NCI-H774 (cell line): ENCODE measurements at places on chromosomes 6 and 20.

DNA sequence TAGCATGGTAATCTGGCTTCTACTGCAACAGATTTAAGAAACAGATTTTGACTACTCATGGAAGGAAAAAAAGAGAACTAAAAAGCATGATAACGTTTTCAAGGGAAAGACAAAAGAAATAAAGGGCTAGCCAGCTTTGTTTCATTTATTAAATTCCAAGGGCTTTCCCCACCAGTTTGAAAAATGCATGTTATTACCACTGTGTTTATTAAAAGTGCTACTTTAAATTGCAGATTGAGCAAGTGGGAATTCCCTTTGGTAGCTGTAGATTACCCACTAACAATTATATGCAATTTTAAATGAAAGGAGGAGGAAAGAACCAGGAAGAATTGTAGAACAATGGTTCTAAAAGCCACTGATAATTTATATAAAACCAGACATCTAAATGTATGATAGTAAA is 40.6 kb upstream of the NHSL1 start:
- DNase-seq, result no peak

- no peak for DNase-seq
These were observed 85.9 kb upstream of the TRAF3IP2 start for GRCh38 chr6:111691345-111692225.

- no peak for DNase-seq
These were observed 43.9 kb upstream of the EXOC2 start for GRCh38 chr6:736657-737446.

GRCh38 chr20:9100691-9101090 is 31.8 kb downstream of the PLCB4 start:
- no peak for DNase-seq

- DNase-seq, result no peak
These were observed 2.3 kb downstream of the CCND3 start for GRCh38 chr6:41939176-41939847.

- DNase-seq, result no peak
These were observed 19.4 kb downstream of the NCOA5 start for GRCh38 chr20:46070215-46070900.

GRCh38 chr6:111973118-111973761 is 80.7 kb upstream of the CCN6 start:
- no peak for DNase-seq

DNA sequence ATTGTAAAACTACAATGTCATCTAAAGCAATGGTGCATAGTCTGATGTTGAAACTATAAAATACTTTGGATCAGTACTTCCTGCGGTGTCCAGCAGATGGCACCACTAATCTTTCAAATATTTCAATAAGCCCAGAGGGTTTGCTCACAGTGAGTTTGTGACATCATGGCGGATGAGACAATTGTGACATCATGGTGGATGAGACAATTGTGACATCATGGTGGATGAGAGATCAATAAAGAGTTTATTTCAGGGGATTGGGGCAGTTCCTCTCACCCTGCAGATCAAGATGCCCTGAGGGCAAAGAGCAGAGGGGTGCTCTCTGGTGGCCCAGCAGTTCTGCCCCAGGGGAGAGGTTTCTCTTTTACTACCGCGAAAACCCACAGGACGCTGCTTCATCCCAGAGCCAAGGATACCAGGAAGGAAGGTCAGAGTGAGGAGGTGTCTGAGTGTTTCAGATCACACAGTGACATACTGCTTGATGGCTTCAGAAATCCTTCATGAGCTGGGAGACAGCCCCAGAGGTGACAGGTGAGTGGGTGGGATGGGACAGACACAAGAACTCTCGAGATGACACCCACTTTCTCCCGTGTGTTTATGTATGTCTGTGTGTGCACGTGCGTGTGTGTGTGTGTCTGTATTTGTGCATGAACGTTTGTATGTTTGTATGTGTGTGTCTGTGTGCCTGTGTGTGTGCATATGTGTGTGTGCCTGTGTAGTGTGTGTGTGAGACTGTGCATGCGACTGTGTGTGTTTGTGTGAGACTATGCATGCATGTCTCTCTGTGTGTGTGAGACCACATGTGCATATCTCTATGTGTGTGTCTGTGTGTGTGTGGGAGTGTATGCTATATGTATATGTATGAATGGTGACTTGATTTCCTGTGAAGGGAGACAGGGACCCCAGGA is 7.3 kb upstream of the ULBP2 start:
- peak; percentile 78 for DNase-seq

- DNase-seq, result no peak
These were observed 21.1 kb downstream of the CDC40 start for GRCh38 chr6:110201151-110201884.

DNA sequence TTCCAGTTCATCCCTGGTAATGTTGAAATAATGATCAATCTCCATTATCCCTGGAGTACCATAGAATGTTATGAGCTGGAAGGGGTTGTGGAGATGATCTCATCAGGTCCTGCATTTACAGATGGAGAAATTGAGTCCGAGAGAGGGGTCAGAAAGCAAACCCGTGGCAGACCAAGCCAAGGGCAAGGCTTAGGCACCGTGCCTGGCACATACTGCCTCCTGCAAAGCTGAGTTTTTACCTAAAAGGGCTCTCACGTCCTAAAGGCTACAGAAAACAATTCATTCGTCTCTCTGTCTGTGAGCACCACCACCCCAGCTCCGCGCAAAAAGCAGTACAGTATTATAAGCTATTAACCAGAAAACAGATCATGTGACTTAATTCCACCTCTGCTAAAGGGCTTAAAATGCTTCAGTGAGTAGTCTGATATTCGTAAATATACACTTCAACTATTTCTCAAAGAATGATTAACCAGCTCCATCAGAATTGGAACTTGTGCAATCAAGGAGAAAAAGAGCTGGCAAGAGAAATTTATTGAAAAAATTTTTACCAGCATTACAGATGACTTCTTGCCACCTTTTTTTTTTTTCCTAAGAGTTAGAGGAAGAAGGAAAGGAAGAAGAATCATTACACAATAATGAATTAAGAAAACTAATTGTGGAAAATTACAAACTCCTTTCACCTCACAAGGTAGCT is 3.4 kb upstream of the PARD6B start:
- DNase-seq, result no peak

GRCh38 chr6:77450924-77451323 is 12.4 kb downstream of the HTR1B start:
- no peak for DNase-seq

GRCh38 chr6:112054555-112055190 is 769 bp downstream of the CCN6 start:
- DNase-seq, result no peak

DNA sequence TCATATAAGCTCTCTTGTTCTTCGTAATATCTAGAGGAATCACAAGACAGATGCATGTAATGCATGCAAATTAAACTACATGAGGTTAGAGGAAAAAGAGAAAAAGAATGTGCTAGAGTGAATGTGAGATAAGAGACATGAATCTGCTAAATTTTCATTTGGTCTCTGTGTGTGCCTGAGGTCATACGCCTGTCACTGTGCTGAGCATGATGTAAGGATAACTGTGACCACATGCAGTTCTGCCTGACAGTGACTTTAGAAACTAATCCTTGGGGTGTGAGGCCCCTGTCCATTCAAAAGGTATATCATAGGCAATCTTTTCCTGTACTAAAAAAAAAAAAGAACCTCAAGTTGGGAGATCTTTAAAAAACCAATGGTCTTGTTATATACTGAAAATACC is 70.6 kb downstream of the SHPRH start:
- DNase-seq, result no peak

GRCh38 chr6:147503587-147503986 is 4.9 kb upstream of the SAMD5 start:
- no peak for DNase-seq

- DNase-seq, result no peak
These were observed 293.8 kb downstream of the FRK start for GRCh38 chr6:115766745-115767462.

- no peak for DNase-seq
These were observed 21.6 kb upstream of the ZNF831 start for GRCh38 chr20:59141818-59142581.

DNA sequence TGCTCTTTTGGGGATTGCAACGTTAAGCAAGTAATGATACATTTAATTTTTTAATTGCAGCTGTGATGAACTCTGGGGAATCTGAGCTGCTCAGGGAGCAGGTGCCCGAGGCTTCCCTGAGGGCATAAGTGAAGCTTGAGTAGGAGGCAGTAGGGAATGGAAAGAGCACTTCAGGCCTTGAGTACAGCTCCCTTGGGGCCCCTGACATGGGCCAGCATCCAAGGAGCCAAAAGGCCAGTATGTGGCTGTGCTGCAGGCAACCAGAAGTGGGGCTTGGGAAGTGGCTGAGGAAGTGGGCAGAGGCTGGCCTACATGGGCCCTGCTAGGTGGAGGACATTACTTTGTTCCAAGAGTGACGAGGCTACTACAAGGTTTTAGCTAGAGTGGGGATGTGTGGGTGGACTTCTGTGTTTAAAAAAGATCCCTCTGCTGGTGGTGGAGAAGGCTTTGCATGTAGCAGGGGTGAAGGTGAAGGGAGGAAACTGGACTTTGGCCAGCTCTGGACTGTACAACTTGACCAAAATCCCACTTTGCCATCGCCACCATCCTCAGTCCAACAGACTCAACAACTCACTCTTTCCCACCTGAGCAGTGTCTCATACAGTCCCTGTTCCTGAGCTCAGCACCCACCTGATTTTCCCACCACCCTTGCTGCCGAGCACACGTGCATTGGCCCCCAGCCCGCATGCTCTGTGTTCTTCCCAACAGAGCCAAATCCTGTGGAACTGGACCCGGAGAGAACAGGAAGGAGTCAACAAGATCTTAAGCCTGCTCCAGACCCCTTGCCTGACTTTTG is 10.9 kb upstream of the ZNF831 start:
- DNase-seq, result no peak

- no peak for DNase-seq
These were observed 963 bp upstream of the RMND1 start for GRCh38 chr6:151452750-151453427.

DNA sequence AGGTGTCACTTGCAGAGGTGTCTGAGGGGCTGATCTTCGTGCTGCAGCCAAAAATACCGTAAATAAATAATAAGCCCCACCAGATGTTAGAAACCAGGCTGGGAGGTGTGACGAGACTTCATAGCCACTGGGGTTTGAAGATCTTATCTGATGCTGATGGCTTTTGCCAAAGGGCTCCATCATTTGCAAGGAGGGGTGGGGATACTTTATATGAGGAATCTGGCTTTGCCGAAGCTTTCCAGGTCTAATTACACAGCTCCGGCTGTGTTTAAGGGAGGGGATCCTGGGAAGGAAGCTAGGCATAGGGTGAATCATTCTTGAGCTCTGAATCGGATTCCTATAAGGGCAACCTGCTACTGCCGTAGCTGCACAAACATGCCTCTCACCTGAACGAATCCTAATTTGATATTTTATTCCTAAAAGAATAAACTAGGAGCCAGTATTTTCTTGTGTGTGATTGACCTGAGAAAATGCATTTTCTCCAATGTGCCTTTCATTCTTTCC is 249.6 kb downstream of the SOD2 start:
- DNase-seq, result no peak

DNA sequence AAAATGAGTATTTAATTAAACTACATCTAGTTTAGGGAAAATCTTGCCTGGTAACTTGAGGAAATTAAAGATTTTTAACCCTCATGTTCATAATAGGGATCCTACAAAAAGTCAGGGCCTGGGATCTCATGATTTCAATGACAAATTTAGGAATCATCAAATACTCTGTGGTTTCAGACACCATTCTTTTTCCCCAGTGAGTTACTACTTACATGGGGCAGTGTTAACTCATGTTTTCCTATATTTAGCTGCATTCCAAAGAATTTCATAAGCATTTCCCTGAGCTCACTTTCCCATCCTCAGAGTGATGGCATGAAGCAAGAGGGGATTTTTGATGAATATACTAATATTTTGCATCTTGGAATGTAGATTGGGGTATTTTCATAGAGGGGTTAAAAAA is 321.7 kb downstream of the CENPW start:
- DNase-seq, result no peak

DNA sequence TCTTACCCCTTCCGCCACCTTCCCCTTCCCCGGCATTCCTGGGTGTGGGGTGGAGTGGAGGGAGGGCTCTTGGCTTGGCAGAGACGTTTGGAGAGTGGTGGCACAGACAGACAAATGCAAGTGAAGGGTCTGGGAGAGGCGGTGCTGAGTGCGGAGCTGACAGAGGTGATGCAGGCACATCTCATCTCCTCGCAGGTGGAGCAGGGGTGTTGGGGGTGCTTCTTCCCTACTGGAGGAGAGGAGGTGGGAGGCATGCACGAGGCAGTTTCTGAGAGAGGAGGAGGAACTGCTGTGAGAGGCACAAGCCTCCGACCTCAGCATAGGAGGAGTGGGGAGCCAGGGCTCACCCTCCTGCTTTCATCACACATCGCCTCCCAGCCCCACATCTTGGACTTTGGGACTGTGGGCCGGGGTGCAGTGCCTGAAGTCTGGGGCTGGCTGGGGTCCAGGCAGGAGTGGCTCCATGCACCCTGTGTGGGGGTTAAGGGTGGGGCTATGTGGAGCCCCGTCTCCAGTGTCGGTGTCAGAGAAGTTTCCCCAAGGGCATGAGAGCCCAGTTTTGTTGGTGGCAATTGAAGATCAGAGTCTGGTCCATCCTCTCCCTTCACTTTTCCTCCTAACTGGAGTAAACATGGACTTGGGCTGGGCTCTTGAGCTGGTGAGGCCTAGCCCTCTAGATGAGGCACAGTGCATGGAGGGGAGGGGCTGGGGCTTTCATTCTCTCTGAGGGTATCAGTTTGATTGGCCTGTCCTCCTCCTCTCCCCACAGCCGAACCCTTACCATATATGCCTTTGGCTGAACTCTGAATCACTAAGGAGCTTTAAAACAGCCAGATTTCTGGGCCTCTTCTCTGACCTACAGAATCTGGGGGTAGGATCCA is 20.2 kb upstream of the SLC22A7 start:
- no peak for DNase-seq

DNA sequence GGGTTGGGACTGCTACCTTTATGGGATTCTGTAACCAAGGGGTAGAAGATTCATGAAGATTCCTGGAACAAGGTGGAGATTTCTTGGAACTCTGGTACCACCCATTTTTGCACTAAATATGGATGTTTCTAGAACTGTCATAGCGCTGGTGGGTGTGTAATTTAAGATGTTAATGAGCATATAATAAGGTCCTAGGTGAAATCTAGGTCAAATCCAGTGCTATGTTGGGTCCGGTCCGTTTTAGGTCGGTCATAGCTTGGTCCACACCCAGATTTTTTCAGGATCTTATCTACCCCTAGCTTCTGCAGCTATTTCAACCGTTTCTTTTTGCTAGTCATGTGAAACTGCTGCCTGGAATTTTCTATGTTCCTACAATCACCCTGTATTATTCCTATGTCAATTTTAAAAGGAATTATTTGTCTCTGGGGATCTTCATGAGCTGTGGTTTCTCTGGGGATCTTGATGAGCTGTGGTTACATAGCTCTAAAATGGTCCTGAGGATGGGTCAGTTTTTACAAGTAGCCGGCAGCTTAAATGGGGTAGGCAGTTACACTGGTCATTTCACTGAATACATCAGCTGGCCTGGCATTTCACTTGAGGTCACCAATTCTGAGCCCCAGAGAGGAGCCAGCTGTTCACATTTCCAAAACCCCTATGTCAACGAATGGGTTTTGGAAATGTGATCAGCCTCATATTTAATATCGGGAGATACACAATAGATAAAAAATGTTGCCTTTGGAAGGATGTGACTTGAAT is 652.3 kb upstream of the FLRT3 start:
- DNase-seq, result no peak
